Left renal pelvis (tissue), 4 donors: ENCODE measurements at places on chromosomes 7 and 10. TPM values are rescaled to one million over a fixed set of nuclear protein-coding genes. Genes with fewer than 3 reads are reported as not detected.

- DNase-seq: no peak
These were observed 31.9 kb downstream of the LDB3 start for GRCh38 chr10:86699991-86700840.

- DNase-seq: no peak
These were observed 24.0 kb downstream of the STK32C start for GRCh38 chr10:132283604-132284382.

DNA sequence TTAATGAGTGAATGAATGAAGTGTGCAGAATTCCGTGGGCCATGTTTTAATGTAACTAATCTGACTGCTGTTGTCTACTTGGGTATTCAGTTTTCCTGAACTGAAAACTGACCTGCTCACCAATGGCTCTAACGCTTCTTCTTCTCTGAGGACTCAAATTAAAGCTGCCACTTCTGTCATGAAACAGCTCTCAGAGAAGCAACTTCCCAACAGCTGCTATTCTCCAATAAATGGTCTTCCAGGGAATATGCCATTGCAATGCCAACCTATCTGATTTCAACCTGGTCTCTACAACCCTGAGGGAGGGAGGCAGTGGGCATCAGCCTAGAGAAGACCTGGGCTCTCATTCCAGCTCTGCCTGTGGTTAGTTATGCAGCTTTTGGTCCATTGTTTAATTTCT lies 69.4 kb downstream of the FRMD4A start:
- no peak for DNase-seq

- DNase-seq: no peak
These were observed 162.1 kb downstream of the TCF7L2 start for GRCh38 chr10:113111900-113112853.

Gene IGFBP1
- 0.90 TPM for polyA plus RNA-seq

Gene BLNK
- polyA plus RNA-seq: 3.5 TPM

Gene NACAD
- polyA plus RNA-seq: 10.0 TPM

DNA sequence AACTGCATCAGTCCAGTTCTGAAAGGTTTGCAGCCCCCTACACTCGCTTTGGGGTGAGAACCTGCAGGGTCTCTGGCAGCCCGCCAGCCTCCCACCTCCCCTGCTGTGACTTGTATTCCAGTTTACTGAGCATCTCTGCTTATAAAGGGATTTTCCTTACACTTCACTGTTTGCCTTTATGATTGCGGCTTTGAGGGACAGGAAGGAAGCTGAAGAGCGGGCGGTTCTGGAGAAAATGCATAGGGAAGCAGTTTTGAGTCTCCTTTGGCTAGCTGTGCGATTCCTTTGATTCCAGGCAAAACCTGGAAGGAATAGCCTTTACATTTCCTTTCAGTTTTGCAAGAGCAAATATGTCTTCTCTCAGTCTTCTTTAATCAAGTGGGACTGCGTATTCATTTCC lies 65.0 kb upstream of the TRIM8 start:
- no peak for DNase-seq
